ENCODE measurements at places on chromosomes 5 and 9. TPM values are rescaled to one million over a fixed set of nuclear protein-coding genes. Genes with fewer than 3 reads are reported as not detected.

The MACIR gene
- total RNA-seq: 19.3 TPM

The INSL4 gene
- total RNA-seq: 17.1 TPM

The DMRT3 gene
- total RNA-seq: not detected

The IGFBPL1 gene
- 2.1 TPM for total RNA-seq

The SKIC3 gene
- total RNA-seq: 23.7 TPM

The PGM5 gene
- total RNA-seq: not detected

The FAM221B gene
- total RNA-seq: not detected

The PKD2L2 gene
- not detected for total RNA-seq

The SHOC1 gene
- total RNA-seq: not detected

The CYSRT1 gene
- total RNA-seq: 5.0 TPM
